Midbrain (tissue), 1 donor: ENCODE measurements at places on chromosomes 6 and 20.

- no peak for DNase-seq
These were observed 246.5 kb downstream of the TBX18 start for GRCh38 chr6:84517741-84518530.

DNA sequence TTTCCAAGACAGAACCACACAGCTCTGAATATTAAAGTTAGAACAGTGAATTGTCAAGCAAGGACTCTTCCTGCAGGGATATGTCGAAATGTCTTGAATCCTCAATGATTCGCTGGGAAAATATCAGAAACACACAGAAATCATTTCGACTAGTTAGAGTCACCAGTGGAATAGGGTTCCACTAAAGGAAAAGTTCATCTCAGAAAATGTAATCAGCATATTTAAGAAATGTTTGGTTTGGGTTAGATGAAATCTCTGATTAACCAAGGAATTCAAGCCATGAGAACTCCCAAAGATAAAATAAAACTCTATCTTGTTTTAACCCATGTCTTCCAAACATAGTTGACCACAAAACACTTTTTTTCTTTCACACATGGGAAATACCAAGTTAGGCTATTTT is 621.0 kb upstream of the NRSN1 start:
- DNase-seq = no peak

DNA sequence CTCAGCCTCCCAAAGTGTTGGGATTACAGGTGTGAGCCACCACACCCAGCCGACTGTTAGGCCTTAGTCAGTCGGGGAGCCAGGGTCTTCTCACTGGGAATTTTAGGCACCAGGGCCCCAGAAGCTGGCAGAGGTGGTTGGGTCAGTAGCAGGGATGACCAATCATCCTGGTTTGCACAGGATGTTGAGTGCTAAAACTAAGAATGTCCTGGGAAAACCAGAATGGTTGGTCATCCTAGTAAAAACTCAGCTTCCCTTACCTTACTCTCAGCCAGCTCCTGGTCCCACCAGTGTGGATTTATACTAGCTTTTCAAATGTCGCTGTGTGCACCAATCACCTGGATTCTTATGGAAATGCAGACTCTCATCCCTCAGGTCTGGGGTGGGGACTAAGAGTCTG is 31.8 kb downstream of the KCNG1 start:
- DNase-seq = no peak

- DNase-seq = no peak
These were observed 12.6 kb downstream of the HCK start for GRCh38 chr20:32064667-32065066.

GRCh38 chr6:8110117-8110721 is 7.9 kb upstream of the EEF1E1 start:
- no peak for DNase-seq

DNA sequence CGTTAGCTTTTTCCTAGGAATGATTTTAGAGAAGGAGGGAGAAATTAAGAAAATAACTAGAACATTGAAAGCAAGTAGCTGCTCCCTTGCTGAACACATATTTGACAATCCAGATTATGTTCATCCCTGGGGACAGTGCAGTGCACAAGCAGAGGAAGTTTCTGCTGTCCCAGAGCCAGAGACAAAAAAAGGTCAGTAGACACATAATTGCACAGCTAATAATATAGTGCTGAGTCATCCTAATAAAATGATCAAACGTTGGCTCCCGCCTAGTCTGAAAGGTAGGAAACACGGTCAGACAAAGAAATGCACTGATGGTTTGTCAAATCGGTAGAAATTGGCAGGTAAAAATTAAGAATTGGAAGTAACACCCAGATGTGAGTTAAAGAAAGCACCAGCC is 21.7 kb upstream of the SSTR4 start:
- no peak for DNase-seq

- no peak for DNase-seq
These were observed 5.1 kb downstream of the BMP5 start for GRCh38 chr6:55870181-55870813.

DNA sequence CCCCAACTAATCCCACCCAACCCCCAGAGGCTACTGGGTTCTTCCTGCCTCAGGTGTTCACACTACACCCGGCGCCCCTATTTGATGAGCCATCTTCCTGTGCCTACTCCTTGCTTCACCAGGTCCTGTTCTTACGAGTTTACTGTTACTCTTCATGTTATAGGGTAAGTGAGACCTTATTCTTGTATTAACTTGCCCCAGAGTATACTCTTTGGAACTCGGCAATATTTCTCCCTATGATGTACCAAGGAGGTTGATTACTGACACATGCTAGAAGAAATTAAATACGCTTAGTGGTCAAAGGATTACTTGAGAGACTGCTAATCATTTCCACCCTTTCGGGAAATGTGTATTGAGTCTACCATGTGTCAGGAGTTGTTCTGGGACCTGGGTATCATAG is 8.9 kb downstream of the RING1 start:
- DNase-seq = no peak

DNA sequence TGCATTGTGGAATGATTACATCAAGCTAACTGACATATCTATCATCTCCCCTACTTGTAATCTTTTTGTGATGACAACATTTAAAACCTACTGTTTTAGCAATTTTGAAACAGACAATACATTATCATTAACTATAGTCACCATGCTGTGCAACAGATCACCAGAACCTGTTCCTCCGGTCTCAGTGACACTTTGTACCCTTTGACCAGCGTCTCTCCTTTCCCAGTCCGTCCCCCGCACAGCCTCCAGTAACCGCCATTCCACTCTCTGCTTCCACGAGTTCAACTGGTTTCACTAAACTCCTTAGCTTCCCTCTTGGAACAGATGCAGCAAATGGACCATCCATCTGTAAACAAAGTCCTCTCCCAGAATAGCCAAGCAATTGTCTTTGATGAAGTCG is 21.8 kb downstream of the LRP11 start:
- no peak for DNase-seq

DNA sequence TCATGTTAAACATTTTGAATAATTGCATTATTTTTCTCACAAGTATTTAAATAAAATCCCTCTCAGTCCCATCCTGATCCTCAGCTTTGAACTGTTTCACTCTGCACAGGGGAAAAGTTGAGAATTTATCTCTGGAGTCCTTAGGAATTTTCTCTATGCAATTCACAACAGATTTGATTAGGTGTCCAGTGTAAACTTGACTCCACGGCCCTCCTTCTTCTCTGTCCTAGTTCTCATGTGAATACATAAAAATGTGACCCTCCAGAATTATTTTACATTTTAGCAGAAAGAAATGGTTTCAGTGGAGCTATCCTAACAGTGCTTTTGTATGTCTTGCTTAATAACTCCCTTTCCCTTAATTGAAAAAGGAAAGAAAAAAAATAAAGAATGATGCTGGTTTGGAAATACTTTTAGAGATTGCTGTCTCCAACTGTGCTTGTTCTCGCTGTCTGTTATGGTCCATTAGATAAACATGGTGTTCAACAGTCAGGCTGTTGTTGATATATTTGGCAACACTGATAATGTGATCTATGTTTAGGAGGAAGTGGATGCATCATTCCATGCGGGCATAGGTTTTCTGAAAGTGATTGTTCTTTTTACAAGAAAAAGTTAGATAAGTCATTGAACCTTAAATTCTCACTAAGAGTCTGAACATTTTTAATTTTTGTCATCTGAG is 599.4 kb upstream of the CITED2 start:
- no peak for DNase-seq

DNA sequence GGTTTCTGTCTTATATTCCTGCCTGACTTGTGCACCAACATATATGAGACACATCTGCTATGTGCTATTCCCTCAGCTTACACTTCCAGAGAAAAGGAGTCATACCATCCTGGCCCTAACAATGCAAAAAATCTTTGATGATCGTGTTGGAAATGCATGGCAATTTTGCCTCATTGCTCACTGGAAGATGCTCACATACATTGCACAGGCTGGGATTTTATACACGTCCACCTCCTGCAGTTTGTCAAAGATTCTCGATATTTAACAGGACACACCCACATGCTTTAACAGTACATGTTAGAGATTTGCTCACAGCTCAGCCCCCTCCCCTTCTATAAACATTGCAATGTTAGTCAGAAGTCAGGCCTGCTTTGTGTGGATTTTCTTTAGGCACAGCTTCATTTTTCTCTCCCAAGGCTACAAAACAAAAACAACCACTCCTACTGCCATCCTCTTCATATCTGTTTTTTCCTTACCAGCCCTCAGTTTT is 66.1 kb downstream of the ADGB start:
- DNase-seq = no peak

DNA sequence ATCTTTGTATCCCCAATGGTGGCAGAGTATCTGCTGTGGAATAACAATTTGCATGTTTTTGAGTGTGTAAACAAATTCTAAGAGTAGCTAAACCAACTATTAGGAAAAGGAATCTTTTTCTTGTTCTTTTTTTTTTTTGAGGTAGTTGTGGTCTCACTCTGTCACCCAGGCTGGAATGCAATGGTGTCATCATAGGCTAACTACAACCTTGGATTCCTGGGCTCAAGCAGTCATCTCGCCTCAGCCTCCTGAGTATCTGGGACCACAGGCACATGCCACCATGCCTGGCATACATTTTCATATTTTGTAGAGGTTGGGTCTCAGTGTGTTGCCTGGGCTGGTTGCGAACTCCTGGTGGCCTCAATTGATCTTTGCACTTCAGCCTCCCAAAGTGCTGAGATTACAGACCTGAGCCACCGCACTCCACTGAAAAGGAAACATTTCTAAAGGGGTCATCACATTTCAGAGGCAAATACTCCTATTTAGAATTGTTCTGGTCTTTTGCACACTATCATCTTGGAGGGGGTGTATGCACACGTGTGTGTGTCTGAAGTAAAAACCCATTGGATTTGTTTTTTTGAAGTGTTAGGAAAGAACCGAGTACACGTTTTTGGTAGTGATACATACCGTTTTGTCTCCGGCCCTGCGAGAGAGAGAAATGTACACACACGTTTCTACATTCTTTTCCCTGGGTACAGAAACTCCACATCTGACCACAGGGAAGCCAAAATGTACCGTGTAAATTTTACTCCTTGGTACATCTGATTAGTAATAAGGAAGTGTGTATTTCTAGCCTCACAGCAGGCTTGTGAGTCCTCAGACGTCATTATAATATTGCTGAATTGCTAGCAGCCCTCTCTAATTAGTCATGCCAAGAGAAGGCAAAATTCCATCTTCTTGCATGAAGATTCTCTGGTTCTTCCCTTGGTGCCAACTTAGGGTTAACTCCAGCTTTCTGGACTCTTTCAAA is 183.6 kb downstream of the JARID2 start:
- no peak for DNase-seq

DNA sequence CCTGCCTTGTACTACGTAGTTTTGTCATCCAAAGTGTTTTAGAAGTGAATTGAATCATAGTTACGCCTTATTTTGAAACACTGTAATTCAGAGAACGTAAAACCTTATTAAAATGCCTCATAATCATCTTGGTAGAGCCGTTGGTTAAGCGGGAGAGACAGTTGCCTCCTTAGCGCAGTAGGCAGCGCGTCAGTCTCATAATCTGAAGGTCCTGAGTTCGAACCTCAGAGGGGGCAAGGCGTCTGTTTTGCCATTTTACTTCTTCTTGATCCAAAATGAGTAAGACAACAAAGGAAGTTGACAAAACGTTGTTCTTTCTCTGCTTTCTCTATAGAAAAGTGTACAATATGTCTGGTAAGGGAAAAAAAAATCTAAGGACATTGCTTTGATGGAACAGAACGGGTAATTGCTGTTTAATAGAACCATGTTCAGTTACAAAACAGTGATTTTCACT is 20.7 kb upstream of the TRIM27 start:
- DNase-seq = peak; percentile 82

GRCh38 chr6:37173493-37174195 is 3.7 kb downstream of the PIM1 start:
- DNase-seq = no peak

- no peak for DNase-seq
These were observed 922.3 kb downstream of the HACE1 start for GRCh38 chr6:103937389-103937788.

GRCh38 chr20:32559753-32560380 is 25.3 kb downstream of the NOL4L start:
- peak; percentile 25 for DNase-seq

GRCh38 chr20:57383447-57384347 is 7.5 kb upstream of the RBM38 start:
- DNase-seq = no peak

DNA sequence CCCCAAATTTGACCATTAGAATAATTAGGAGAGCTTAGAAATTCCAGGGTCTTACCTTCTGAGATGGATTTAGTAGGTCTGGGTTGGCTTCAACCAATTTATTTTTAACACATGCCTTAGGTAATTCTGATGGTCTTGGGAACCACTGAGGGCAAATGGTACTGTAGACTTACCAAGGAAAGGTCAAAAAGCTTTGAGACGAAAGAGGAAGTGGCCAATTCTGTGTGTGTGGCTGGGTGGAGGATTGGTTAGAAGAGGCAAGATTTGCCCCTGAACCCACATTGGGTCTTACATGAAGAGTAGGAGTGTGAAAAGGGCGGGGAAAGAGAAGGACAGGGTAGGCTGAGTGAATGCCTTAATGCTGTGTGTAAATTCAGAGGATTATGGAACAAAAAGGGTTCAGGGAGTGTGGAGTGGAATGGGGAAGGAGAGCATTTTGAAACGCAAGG is 2.7 kb downstream of the ITCH start:
- no peak for DNase-seq

- no peak for DNase-seq
These were observed 84.1 kb downstream of the DLGAP4 start for GRCh38 chr20:36390269-36390668.

DNA sequence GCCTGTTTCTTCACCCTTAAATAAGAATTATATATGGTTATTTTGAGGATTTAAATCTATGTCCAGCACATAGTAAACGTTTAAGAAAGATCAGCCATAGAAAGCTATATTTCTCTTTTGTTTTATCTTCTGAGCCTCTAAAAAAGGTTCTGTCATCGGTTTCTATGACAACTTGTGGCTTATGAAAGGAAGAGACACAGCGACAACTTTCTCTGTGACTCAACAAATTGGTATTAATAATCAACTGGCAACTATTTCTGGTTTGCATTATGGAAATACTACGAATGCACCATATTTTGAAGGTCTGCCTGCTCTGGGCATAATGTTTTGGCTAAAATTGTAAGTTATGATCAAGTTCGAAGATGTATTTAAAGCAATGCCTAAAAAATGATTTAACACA is 751.0 kb downstream of the CD109 start:
- no peak for DNase-seq

DNA sequence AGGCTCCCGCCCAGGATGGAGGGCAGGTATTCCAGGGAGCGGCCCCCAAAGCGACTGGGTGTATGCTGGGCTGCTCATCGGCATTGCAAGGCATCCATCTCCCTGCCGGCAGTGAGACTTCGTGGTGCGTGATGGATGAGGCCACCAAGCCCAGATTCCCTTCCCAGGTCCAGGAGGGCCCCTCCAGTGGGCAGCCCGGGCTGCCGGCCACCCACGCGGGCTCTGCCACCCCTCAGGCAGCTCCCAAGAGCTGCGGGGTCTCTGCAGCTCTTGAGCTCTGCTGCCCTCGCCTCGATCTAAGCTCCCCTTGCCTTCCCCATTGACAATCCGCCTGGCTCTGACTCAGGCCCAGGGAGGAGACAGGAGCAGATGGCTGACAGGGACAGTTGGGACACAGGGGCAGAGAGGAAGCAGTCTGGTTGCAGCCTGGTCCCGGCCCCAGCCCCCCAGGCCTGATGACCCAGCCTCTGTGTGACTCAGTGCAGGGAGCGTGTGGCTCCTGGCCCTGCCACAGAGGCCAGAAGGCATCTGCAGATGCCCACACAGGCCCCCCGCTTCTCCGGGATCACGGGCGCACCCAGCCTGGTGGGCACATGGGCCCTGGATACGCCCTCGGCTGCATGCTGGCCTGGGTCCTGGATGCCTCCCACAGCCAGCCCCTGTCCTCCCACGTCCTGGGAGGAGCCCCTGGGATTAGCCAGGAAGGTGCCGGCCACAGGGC is 33.0 kb downstream of the SLCO4A1 start:
- no peak for DNase-seq

- DNase-seq = peak; percentile 46
These were observed 43.9 kb downstream of the BCAS1 start for GRCh38 chr20:54026295-54027064.
